ENCODE measurements at places on chromosomes 5 and 9.

DNA sequence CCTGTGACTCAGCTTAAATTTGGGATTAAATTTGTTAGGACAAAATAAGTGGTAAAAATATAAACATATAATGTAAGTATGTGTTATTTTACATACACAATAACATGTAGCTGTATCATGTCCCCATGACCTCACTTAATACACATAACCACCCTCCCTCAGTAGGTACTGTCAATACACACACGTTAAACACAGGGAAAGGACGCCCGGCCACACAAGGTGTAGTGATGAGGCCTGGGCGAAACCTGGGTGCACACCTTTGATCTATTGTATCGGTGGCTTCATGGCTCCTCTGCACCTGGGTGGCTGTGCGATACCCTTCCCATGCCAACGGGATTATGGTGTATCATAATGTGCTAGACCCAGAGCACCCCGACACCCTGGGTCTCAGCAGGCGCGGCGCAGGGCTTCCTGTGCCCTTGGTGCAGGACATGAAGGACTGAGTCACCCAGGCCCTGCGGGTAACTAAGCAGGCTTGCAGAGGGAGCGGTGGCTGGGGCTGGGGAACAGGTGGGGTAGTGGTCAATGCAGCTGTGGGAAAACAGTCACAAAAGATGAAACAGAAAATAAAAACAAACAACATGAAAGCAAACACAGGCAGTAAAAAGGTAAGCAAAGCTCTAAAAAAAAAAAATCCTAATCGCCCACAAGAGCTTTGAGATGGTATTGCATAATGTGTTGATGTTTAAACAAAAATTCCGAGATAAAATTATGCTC, 127.5 kb upstream of the RETREG1 start:
- DNase-seq: no peak

DNA sequence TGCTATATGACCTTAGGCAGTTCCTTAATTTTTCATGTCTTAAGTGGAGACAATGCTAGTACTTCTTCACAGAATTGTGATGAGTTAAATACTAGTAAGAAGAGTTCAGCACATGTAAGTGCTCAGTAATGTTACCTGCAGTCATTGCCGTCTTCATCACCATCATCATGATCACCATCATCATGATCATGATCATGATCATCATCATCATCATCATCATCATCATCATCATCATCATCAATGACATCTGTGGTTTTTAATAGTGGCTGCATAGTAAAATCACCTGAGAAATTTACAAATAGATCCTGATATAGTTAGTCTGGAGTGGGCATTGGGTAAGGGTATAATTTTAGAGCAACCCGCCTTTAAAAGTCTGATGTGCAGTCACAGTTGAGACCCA, 14.7 kb upstream of the PALM2AKAP2 start:
- no peak for DNase-seq

- no peak for DNase-seq
Measured at GRCh38 chr5:139900546-139901250, 105.1 kb downstream of the PSD2 start.

GRCh38 chr5:109692852-109693251, 3.1 kb downstream of the MAN2A1 start:
- DNase-seq: no peak

DNA sequence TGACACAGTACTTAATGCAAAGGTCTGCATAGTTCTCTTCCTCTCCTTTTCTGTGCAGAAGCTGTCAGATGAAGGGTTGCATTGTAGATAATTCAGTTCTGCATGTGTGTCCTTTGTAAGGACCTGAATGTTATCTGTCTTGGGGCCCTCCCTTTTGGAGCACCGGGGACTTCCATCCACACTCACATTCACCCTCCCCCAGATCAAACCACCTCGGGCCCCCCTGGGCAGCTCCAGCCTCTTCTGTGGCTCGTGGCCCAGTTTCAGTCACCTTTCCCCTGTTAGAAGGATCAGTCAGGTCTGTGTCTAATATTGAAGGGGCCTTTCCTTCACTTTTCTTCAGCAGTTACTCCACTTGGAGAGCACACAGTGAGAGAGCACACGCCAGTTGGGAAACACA, 11.0 kb downstream of the DMRT1 start:
- DNase-seq: no peak

DNA sequence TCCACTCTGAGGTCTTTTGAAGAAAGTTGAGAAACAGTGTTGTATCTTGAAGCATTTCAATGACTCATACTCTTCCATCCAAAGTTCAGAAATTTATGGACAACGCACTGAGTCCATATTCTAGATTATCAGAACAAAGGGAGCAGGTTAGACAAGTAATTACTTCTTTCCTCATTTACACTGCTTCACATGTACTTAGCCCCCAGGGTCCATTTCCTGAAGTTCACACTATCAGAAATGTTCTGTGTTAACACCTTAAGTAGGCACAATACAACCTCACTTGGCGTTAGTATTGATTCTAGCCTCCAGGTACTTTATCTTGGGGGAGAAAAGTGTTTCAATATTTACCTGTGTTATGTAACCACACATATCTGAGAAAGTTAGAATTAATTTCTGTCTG, 487.9 kb upstream of the DMAC1 start:
- DNase-seq: no peak

DNA sequence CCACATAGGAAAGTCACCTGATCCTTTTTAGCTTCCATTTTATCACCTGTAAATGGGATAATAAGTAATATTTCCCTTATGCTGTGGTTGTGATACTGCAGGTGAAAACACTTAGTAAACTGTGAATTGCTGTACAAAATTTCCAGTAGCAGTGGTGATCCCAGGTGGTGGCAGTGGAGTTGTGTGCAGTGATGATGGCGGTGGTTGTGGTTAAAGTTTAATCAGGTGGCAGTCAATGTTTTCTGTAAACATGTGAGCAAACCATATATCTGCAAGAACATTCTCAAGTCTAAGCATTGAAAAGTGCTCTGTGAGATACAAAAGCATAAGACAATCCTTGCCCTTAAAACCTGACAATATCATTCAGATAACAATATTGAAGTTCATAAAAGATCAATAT, 480.2 kb downstream of the RASEF start:
- DNase-seq: no peak

All from fibroblast of skin of right biceps (primary cell).